ENCODE measurements at places on chromosomes 3 and 15.

GRCh38 chr3:42247576-42248027, 18.4 kb downstream of the CCK start:
- DNase-seq, result peak; percentile 71

- peak; percentile 53 for DNase-seq
These were observed 58.9 kb downstream of the ZNF621 start for GRCh38 chr3:40583691-40584090.

GRCh38 chr3:177122183-177122856, 75.0 kb downstream of the TBL1XR1 start:
- no peak for DNase-seq

- no peak for DNase-seq
These were observed 67.2 kb upstream of the GCSAM start for GRCh38 chr3:112200317-112200666.

- no peak for DNase-seq
These were observed 104.1 kb downstream of the ALCAM start for GRCh38 chr3:105470851-105471250.

- no peak for DNase-seq
These were observed at the start of gene SLC2A2 for GRCh38 chr3:171026597-171027293. SLC2A2 (minus strand) TSS chr3:171026720; CDS start chr3:171026670, 50 bp downstream.

- DNase-seq, result no peak
These were observed 225.9 kb downstream of the GREM1 start for GRCh38 chr15:32943711-32944110.

- no peak for DNase-seq
These were observed 389.0 kb upstream of the THBS1 start for GRCh38 chr15:39191871-39192291.

- no peak for DNase-seq
These were observed 1.7 kb downstream of the SLC25A20 start for GRCh38 chr3:48896936-48897335.

- DNase-seq, result no peak
These were observed 57.9 kb upstream of the DCUN1D1 start for GRCh38 chr3:183038221-183038620.

DNA sequence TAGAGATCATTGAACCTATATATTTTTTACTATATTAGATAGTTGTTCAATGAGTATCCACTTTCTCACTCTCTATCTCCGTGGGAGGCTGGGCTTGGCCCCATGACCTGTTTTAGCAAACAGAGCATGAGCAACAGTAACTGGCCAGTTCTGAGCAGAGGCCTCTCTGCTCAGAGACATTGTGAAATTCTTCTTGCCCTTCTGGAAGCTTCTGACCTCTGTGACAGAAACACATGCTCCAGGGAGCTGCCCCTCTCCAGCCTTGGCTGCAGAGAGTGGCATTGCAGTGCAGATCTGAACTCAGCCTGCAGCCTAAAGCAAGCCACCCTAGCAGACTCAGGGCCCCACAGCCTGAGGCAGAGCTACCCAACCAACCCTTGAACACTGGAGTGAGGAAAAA, 20.5 kb downstream of the FAM240A start:
- DNase-seq, result no peak

DNA sequence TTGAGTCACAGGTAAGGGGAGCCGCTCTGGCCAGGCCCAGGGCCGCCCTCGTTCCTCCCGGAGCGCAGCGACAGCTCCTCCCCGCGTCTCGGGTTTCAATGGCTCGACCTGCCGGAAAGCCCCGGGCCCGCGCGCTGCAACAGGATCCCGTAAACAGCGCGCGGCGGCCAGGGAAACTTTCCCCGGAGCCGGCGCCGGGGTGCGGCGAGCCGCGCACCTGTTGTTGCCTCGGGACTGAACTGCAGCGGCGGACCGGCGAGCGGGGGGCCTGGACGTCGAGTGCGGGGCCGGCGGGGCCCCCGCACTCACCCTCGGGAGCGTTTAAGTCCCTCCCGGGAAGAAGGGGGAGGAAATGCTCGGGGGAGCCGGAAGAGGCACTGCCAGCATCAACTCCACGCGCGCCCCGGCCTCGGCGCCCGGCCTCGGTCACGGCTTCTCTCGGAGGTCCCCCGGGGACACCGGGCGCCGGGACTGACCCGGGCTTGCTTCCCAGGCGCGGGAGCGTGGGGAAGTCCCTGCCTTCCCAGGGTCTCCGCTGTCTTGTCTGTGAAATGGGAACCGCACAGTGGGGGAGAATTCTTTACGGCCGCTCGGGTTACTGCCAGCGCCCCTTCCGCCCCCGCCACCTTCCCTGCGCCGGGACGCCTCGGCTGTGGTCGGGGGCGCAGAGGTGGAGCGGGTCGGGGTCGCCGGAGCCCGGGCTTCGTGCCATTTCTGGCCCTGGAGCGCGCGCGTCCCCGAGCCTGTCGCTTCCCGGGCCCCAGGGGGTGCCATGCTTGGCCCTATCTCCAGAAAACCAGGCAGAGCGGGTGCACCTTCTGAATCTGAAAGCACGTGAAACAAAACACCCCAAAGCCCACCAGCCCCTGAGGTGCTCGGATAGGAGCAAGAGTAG, 7.5 kb upstream of the PGPEP1L start:
- peak; percentile 91 for DNase-seq

GRCh38 chr15:97991972-97992541, 31.6 kb downstream of the ARRDC4 start:
- no peak for DNase-seq

DNA sequence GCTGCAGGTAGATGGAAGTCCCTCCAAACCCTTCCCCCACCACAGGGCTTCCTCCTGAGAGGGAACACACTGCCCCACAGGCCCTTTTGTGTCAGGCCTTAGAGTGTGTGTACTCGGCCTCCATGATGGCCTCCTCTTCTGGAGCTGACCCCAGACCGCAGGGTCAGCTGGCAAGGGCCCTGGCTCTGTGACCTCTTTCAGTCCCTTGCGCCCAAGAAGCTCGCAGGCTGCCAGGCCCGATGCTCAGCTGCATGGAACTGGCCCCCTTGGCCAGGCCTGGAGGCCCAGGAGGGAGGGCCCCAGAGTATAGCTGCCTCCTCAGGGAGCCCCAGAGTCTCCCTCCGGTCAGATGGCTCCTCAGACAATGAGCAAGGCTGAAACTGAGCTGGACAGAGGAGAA, 23.4 kb upstream of the ANKDD1A start:
- DNase-seq, result no peak

Measured in ELF-1 (cell line).